M059J (cell line): ENCODE measurements at places on chromosomes 12 and 14. TPM values are rescaled to one million over a fixed set of nuclear protein-coding genes. Genes with fewer than 3 reads are reported as not detected.

PRB2 gene
- total RNA-seq: not detected in 2 replicates

TAPBPL gene
- 5.4 and 12.1 TPM in 2 replicates for total RNA-seq

DNA sequence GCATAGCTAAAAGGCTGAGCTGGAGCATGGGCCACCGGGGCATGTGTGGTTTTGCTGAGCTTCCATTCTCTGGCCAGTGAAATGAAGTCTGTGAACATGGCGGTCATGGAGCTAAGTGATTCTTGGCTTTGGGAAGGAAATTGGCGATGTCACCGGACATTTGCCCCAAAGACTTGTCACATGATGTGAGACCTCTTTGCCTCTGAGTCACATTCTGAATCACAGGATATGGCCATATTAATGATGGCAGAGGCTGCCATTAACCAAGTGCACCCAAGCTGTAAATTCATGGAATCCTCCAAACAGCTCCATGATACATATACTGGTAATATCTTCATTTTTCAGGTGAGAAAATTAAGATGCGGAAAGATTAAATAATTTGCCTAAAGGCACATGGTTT is 27.4 kb upstream of the BATF start:
- DNase-seq: peak; percentile 66

GRCh38 chr14:45364565-45365156 is 111.7 kb upstream of the MIS18BP1 start:
- no peak for DNase-seq

DNA sequence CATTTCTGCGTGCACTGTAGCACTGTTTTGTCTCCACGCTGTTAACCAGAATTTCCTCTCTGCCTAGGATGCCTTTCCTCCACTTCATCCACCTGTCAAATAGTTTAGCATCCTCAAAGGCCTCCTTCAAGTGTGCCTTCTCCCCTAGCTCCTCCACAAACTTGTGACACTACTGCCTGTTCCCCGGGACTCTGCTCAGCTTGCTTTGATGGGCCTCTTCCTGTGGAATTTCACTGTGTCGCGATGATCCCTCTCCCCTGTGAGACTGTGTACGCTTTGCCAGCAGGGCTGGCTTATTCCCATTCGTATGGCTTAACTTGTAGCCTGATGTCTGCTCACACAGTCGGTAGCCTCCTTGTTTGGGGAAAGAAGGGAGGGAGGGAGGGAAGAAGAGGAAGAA is 426.8 kb downstream of the VRK1 start:
- no peak for DNase-seq

RHOJ gene
- total RNA-seq: 1.6 and 1.8 TPM in 2 replicates

GRCh38 chr14:102049258-102050025 is 37.4 kb downstream of the HSP90AA1 start:
- no peak for DNase-seq

DNA sequence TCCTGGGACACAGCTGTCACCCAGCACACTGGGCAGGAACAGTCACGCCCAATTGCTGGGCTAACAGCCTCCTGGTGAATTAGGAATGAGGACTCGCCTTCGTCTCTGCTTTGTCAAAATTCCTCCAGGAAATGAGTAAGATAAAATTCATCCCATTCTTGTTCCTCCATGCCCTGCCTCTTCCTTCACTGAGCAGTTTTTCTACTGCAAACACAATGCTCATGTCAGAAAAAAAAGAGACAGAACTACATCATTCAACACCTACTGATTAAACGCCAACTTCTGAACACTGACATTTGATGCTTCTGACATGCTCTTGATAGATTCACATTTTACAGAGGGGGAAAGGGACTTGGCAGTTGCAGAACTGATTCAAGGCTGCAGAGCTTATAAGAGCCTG is 37.5 kb upstream of the DTX1 start:
- peak; percentile 63 for DNase-seq

ASCL1 gene
- total RNA-seq: not detected in 2 replicates
